ENCODE measurements at places on chromosomes 4 and X. TPM values are rescaled to one million over a fixed set of nuclear protein-coding genes. Genes with fewer than 3 reads are reported as not detected.

- no peak for DNase-seq
Observed at GRCh38 chr4:112514647-112515197, 1.3 kb downstream of the NEUROG2 start.

- no peak for DNase-seq
Observed at GRCh38 chr4:2501034-2501594, 32.2 kb downstream of the RNF4 start.

GRCh38 chr4:86452924-86453531 is 93.2 kb upstream of the MAPK10 start:
- DNase-seq, result peak; percentile 83

- no peak for DNase-seq
Observed at GRCh38 chr4:41750626-41751448, 2.3 kb upstream of the PHOX2B start.

DNA sequence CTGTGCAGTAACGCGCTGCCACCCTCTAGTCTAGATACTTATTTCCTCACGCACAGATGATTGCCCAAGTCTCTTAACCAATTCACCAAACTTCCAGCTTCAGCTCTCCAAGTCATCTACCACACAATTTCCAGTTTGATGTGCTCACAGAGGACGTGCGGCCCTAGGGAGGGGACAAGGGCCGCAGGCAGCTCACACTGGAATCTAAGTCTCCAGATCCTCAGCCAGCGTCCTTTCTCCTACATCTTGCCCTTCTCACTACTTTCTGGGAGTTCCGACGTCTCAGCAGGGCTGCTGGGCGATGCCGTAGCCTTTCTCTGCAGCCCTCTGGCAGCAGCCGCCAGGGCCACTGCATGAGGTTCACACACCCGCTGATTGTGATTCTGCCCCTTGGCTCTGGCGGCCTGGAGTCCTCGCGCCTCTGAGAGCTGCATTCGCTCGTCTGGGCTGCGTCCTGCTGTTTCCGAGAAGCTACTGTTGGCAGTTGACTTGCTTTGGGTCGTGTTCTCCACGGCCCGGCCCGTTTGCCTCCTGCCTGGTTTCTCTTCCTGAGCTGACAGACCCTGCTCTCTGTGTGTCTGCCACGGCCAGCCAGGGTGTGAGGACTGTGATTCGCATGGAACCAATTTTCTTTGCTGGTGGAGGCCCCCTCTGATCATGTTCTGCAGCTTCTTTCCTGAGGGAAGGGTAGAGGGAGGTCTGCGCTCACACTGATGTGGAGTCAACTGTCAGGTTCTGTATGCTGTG is 14.1 kb upstream of the TMEM131L start:
- no peak for DNase-seq

DNA sequence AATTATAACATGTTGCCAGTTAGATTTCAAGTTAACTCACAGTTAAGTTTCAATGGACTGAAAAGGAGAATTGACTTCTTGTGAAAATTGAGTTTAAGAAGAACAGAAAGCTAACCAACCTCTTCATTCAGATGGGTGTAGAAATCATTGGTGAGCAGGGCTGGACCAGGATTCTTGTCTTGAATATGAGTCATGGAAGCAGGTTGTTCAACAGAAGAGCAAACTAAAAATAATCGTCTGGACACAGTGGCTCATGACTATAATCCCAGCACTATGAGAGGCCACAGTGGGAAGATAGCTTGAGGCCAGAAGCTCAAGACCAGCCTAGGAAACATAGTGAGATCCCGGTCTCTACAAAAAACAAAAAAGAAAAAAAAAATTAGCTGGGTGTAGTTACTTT is 98.2 kb downstream of the ARSJ start:
- DNase-seq, result no peak

DNA sequence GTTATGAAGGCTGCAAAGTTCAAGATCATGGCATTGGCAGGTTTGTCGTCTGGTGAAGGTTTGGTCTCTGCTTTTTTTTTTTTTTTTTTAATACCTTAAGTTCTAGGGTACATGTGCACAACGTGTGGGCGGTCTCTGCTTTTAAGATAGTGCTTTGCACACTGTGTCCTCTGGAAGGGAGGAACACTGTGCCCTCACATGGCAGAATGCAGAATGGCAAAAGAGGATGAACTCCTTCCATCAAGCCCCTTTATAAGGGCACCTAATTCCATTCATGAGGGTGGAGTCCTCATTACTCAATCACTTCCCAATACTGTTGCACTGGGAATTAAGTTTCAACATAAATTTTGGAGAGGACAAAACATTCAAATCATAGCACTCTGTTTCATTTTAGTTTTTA is 101.4 kb downstream of the GLRA2 start:
- DNase-seq, result no peak

DNA sequence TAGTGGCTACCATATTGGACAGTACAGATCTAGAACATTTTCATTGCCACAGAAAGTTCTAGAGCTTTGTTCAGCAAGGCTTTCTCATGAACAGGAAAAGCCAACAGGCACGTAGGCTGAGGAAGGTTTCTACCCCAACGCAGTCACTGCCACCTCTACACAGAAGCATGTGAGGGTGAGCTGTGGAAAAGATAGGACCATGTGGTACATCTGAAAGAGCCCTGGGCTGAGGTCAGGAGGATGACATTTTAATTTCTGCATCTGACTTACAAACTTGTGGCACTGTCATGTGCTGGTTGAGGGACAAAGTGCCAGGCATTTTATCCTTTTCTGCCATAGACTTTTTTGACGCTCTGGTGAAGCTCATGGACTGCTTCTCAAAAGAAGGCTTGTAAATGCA is 454.2 kb downstream of the BCOR start:
- DNase-seq, result no peak

DNA sequence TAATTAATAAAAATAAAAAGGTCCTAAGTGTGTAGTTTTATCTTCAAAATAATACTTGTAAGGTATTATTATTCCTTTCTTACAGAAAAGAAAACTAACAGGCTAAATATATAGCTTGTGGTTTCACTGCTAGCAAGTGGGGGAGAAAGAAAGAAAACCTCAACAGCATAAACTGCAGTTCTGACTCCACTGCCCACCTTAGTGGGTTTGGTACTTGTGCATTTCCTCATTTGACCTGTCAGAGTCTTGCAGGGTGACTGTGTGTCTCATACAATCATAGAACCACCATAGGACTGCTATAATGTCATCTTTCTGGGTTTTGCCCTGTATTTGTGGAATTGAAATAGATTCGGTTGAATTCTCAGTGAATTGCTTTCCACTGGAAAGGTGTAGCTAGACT is 94.7 kb upstream of the PUDP start:
- no peak for DNase-seq

- DNase-seq, result no peak
Observed at GRCh38 chr4:134345244-134345643, 143.7 kb upstream of the PABPC4L start.

CTPS2 gene
- 5.8 TPM for total RNA-seq

PDCL2 gene
- not detected for total RNA-seq

PLP1 gene
- not detected for total RNA-seq
